Endothelial cell of umbilical vein (primary cell): ENCODE measurements at places on chromosomes 11 and 22. TPM values are rescaled to one million over a fixed set of nuclear protein-coding genes. Genes with fewer than 3 reads are reported as not detected.

The KREMEN1 gene
- 0.99 and 1.1 TPM in 2 replicates for total RNA-seq

The PRR33 gene
- not detected in 2 replicates for total RNA-seq

The ZP1 gene
- total RNA-seq, result not detected in 2 replicates

The MDK gene
- 331 and 336 TPM in 2 replicates for total RNA-seq

The MYO7A gene
- total RNA-seq, result 1.4 and 3.6 TPM in 2 replicates

The TMEM191B gene
- total RNA-seq, result 1.9 TPM in 1 of 2 replicates, not detected in the other

The ZNF214 gene
- 1.7 and 2.5 TPM in 2 replicates for total RNA-seq

The GP1BB gene
- 1.5 and 1.7 TPM in 2 replicates for total RNA-seq

The MRGPRX3 gene
- total RNA-seq, result not detected in 2 replicates

The GSTT2B gene
- 4.0 and 33.6 TPM in 2 replicates for total RNA-seq

The OSM gene
- total RNA-seq, result not detected in 2 replicates

The ACER3 gene
- total RNA-seq, result 22.4 and 31.6 TPM in 2 replicates

The NEFH gene
- total RNA-seq, result 0.09 and 1.5 TPM in 2 replicates

The UPB1 gene
- total RNA-seq, result 0.30 and 0.80 TPM in 2 replicates

The NAALADL1 gene
- 4.4 and 6.8 TPM in 2 replicates for total RNA-seq

The C1QTNF5 gene
- 126 and 130 TPM in 2 replicates for total RNA-seq

The SERPIND1 gene
- total RNA-seq, result 0.25 and 1.8 TPM in 2 replicates

The EIF3D gene
- total RNA-seq, result 192 and 201 TPM in 2 replicates

The OR8B8 gene
- total RNA-seq, result not detected in 2 replicates
